C1 segment of cervical spinal cord (tissue), 14 donors: ENCODE measurements at places on chromosomes 5 and 9.

DNA sequence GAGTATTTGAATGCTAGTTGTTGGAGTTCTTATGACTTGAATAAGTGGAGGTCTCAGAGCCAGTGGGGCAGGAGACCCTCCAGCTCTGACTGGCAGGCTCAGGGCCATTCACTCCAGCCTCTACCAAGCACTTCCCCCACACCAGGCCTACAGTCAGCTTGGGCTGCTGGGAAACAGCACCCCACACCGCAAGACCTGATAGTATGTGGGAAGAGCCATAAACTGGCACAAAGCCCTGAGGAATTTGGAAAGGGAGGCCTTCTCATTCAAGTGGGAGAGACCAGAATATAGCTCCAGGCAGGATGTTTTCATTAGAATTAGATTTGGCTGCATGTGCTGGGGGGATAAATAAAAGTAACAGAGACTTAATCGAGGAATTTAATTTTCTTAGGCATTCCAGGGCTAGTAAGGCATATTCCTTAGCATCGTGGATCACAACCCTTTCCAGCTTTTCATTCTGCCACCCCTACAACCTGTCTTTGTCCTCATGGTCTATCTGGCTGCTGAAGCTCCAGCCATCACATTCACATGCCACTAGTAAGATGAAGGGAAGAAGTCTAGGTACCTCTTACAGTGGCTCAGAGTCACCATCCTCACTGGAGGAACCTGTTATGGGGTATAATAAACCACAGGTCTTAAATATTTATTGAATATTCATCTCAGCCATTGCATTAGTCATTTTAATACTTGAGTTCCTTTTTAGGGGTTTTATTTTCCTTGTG is 47.5 kb downstream of the TMOD1 start:
- no peak for DNase-seq

- DNase-seq = no peak
Measured at GRCh38 chr9:126665644-126666035, 51.9 kb downstream of the LMX1B start.

DNA sequence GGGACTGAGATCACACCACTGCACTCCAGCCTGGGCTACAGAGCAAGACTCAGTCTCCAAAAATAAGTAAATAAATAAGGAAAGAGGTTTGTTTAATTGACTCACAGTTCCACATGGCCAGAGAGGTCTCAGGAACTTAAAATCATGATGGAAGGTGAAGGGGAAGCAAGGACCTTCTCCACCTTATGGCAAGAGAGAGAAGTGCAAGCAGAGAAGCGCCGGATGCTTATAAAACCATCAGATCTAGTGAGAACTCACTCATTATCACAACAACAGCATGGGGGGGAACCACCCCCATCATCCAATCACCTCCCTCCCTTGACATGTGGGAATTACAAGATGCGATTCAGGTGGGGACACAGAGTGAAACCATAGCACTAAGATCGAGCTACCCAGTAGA is 22.8 kb upstream of the RGMB start:
- DNase-seq = no peak

DNA sequence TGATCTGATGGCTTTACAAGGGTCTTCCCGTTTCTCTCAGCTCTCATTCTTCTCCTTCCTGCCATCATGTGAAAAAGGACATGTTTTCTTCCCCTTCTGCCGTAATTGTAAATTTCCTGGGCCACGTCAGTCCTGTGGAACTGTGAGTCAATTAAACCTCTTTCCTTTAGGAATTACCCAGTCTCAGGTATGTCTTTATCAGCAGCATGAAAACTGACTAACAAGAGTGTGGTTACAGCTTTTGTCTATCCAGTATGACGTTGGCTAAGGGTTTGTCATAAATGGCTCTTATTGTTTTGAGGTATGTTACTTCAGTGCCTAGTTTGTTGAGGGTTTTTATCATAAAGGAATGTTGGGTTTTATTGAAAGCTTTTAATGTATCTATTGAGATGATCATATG is 501.6 kb downstream of the CAAP1 start:
- DNase-seq = no peak

- DNase-seq = no peak
Measured at GRCh38 chr5:77171141-77171910, 39.2 kb upstream of the PDE8B start.

- DNase-seq = no peak
Measured at GRCh38 chr9:105138306-105138801, 106.1 kb upstream of the SLC44A1 start.
